ENCODE measurements at places on chromosomes 2 and 18.

DNA sequence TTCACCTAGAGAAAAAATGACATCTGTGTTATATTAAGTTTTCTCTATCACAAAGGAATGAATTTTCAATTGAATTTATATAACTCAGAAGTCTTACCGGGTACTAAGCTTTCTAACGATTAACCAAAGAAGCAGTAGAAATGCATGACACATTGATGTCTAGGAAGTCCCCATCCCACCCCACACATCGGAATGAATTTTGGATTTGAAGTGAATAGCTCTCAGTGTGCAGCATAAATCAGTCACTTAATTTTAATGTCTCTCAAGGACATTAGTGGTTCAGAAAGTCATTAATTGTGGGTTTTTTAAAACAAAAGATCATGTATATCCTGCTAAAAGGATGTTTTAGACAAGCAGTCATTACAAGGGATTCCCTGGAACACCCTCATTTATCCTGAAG is 141.4 kb upstream of the PIEZO2 start:
- no peak for DNase-seq

GRCh38 chr2:124315221-124315880 is 290.3 kb downstream of the CNTNAP5 start:
- DNase-seq, result no peak

GRCh38 chr2:182228073-182228473 is 198.8 kb downstream of the PDE1A start:
- DNase-seq, result no peak

- peak; percentile 74 for DNase-seq
Observed at GRCh38 chr18:50847192-50847591, 27.4 kb upstream of the MRO start.

DNA sequence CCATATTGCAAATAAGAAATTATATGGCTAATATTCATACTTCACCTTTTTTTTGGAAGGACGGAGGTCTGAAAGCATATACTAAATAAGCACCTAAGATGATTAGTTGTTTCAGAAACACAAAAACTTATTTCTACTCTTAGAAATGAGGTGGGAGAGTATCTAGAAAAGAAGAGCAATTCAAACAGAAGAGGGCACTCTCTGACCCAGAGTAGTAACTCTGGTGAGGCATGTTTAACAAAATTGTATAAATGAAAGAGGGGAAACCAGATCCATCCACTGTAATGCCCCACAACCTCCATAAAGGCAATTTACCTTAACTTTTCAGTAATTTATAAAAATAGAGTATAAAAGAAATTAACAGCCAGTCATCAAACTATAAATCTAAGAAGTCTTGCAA is 669.6 kb upstream of the VRK2 start:
- no peak for DNase-seq

DNA sequence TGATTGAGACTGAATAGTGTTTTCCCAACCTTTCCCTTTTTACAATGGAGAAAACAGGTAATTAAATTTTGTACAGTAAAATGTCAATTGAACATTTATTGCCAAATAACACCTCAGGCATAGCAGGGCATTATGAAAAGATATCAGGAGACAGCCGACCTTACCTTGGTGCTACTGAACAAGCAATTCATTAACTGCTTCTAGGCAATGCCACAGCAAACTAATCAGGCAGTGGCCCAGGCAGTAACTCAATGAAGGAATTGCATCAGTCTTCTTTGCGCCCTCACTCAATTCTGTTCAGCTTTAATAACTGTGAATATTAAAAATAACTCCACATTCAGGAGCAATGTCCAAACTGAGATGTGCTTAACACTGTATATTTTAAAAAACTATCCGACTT is 6.1 kb downstream of the PLCL1 start:
- no peak for DNase-seq

DNA sequence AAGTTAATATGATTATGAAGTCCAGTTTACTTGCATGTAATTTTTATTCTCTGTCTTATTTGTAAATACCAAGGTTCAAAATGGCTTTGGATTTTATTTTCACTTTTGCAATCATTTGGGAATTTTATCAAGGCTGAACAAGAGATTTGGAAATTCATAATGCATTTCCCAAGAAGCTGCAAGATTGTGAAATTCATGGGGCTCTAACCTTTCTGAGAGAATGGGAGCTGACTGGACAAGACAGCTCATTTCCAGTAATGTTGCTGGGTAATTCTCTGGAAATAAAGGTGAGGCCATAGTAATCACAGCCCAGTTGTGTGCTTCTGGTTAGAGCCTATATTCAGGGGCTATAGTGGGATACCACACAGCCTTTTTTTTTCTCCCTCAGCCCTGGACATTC is 21.5 kb upstream of the NABP1 start:
- DNase-seq, result peak; percentile 18

All from brain microvascular endothelial cell (primary cell).